ENCODE measurements at places on chromosomes 16 and 17.
A peak's percentile ranks its signal among the peaks of the same experiment; 100 is the strongest.

DNA sequence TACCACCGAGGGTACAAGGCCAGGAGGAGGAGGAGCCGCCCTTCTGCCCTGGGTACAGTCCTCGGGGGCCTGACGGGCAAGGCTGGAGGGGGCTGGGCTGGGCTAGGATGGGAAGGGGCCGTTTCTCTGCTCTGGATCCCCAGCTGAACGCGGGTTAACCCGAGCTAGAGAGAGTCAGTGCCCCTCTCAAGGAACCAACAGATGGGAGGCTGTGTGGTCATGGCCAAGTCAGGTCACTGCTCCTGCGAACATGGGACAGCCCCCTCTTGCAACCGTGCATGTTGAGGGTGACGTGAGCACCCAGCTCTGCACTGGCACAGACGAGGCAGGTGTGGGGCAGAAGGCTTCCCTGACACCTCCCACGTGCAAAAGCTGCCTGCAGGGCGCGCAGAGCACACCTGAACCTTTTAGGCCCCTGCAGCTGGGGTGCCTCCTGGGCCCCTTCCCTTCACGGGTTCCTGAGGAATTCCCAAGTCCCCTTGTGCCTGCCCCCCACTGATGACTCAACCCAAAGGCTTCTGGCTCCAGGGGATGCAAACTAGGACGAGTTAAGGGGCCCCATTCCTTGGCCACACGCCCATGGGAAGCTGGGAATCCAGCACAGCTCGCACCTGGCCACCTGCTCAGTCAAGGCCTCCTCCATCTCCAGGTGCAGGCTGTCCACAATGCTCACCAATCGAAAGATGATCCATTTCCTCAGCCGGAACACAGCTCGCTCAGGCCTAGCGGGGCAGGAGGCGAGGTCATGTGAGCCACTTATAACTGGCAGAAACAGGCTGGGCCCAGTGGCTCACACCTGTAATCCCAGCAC, 6.3 kb downstream of the MYBBP1A start:
- DNase-seq: no peak

DNA sequence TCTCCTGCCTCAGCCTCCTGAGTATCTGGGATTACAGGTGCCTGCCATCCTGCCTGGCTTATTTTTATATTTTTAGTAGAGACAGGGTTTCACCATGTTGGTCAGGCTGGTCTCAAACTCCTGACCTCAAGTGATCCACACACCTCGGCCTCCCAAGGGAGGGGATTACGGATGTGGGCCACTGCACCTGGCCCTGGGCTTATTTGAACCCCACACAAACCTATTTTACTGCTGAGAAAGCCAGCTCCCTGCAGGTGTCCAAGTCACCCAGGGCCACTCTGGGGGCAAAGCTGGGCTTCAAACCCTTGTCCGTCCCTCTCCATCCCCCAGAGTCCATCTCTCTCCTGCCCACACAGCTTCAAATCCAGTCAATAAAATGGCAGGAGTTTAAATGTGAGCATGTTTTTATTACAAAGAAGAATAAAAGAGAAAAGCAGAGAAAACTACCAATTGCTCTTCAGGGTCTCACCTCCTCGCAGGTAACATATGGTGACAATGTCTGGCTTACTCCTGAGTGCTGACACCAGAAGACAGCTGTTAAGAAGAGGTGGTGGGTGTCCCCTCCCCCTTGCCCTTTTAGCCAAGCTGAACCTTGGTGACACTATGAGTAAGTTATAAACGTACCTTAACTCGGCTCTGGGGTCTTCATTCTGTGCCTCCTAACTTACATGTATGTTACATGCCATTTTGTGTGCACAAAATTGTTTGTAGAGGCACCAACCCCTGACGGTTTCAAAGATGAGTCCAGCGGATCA, 45.4 kb downstream of the LAT start:
- no peak for DNase-seq

DNA sequence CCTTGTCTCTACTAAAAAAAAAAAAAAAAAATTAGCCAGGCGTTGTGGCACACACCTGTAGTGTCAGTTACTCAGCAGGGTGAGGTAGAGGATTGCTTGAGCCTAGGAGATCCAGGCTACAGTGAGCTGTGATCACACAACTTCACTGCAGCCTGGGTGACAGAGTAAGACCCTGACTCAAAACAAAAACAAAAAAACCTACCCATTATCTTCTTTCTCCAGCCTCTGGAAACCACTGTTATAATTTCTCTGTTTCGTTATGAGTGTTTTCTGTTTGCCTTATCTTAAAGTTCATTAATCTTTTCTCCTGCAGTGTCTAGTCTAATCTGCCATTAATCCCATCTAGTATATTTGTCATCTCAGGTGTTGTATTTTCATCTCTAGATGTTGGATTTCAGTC, 18.6 kb upstream of the CLTC start:
- DNase-seq: no peak

- DNase-seq: peak; percentile 13
Measured at GRCh38 chr17:27245230-27245696, 48.7 kb upstream of the WSB1 start.

DNA sequence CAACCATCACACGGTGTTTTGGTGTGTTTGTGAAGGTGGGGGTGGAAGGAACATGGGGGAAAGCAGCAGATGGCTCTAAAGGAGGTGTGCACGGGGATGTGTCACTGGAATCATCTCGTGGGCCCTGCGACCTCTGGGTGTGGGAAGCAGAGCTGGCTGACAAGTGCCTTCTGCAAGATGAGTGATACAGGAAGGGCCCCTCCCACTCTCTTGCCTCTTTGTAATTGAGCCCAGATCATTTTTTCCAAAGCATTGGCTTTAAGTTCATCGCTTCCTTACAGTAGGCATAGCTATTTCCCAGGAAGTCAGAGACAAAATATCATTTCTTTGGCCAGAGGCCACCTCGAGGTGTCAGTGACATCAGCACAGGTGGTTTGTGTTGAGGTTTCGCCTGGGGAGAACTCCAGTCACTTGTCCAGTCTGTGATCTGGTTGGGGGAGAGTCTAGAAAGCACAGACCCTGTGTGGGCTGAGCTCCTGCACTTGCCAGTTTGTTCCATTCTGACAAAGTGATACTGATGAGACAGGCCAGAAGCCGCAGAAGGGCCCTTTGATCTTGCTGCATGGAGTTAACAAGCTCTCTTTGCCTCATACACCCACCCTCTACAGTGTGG, 20.6 kb upstream of the SNTB2 start:
- DNase-seq: no peak

All from stimulated activated naive CD4-positive, alpha-beta T cell (primary cell).